ENCODE measurements at places on chromosomes 6 and 20.
A peak's percentile ranks its signal among the peaks of the same experiment; 100 is the strongest.

- DNase-seq: no peak
Measured at GRCh38 chr6:14016935-14017625, 92.3 kb downstream of the RNF182 start.

- no peak for DNase-seq
Measured at GRCh38 chr6:151842816-151843215, 35.3 kb downstream of the ESR1 start.

- DNase-seq: peak; percentile 55
Measured at GRCh38 chr20:33681728-33682353, 4.3 kb downstream of the E2F1 start.

DNA sequence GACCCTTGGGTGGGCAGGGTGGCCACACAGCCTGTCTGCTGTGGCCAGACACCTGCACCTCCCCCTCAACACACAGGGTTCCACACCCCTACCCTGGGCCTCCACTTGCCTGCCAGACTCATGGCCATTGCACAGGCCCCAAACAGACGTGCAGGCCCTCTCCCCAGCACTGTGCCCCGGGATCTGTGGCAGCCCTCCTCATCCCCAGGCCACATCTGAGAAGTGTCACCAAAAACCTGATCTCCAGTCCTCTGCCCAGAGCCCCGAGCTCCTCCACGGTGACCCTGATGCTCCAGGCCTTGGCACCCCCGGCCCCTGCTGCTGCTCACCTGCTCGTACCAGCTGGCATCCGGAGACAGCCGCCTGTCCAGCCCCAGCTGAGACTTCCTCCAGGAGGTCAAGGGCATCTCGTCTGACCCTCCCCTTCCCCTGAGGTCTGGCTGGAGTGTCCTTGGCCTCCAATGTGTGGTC is 160.1 kb downstream of the DLL1 start:
- no peak for DNase-seq

DNA sequence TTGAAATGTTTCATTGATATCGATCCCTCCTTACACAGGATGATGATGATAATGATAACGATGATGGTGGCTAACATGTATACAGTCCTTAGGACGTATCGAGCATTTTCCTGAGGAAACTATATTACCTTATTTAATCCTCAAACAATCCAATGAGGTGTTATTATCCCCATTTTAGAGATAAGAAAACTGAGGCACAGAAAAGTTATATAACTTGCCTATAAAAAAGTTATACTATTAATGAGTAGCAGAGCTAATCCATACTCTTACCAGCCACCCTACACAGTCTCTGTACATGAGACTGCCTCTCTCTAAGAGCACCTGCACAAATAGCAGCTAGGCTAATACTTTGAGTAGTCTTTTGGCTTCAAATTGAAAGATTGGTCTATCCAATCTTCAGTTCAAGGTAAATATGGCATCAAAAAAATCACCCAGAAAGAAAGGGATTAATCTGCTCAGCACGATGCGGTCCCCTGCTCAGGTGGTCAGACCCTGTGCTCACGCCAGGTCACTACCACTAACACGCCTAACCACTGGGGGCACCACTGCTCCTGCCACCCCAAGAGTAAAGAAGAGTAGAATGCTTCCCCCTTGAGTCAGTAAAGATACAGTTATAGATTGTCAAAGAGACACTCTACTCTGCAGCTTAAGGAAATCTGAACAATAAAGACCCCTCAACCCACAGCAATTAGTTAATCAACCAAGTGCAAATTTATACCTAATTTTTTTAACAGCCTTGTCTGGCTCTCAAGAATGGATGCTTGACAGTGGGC is 15.0 kb downstream of the GABBR1 start:
- peak; percentile 26 for DNase-seq

- no peak for DNase-seq
Measured at GRCh38 chr6:95978230-95978629, 37.5 kb upstream of the FUT9 start.

DNA sequence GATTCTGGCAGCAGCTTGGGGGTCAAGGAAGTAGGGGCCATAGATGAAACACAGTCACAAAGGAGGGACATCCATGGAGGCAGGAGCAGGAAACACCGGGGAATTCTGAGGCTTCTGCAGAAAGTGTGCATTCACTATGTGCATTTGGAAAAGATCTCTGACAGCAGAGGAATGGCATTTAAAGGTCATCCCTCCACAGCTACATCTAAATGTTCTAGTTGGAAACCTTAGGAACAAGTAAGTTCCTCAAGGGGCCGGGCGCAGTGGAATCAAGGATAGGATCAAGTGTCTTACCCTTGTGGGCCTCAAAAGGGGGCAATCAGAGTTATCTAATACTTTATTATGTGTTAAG is 8.8 kb downstream of the C6orf136 start:
- no peak for DNase-seq

- DNase-seq: no peak
Measured at GRCh38 chr6:106643061-106643460, 13.7 kb downstream of the QRSL1 start.

GRCh38 chr6:1335367-1336037 is 23.6 kb downstream of the FOXQ1 start:
- DNase-seq: no peak

DNA sequence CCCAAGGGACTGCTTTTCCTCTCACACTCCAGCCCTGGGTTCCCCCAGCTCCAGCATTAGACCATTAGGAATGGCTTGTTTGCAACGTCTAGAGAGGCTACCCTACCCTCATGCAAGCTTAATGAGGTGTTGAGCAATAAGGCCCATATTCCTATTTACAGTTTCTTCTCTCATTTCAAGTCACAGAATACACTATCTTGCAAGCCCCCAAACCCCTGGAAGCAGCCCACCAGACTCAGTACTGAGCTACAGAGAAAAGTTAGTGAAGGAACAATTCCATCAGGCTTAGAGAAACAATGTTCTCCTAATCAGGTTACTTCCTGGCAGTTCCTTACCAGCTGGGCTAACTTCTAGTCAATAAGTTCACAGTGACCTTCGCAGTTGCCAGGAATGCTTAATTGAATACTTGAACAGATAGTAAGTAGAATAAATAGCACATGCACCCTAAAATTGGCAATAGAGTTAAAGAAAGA is 606.5 kb upstream of the NOX3 start:
- no peak for DNase-seq

DNA sequence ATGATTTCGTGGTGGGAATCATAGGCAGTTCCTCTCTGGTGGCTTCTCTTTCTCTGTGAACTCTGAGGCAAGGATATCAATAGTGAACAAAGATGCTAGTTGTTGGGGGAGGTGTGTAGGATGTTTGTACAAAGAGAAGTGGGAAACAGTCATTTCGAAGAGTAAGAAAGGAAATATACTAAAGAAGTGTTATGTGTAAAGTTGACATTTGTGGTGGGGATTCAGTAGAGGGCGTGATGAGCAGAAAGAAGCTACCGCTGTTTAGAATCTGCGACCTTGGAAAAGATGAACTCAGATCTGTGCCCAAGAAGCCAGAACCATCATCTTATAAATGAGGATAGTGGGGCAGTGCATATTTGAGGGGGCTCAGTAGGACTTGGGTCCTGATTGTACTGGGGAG is 11.4 kb downstream of the SLC35F1 start:
- DNase-seq: no peak

DNA sequence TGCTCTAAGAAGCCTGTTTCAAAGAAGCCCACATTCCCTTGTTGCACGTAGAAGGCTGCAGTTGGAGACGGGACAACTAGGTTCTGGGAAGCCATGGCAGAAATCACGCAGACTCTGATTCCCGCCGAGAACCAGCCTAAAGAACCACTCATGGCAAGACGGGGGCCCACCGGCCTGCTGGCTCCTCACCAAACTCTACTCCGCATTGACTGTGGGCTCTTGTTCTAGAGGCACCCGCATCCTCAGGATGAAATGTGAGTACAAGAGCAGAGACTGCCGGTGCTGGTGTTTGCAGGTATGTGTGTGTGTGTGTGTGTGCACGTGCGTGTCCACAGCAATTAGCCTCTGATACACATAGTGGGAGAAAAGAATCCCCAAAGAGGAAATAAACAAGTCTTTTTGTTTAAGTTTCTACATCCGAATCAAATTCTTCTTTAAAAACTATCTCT is 42.3 kb upstream of the NR2E1 start:
- no peak for DNase-seq

GRCh38 chr6:37142050-37142614 is 27.8 kb upstream of the PIM1 start:
- no peak for DNase-seq

- peak; percentile 79 for DNase-seq
Measured at GRCh38 chr20:51542033-51542570, 417 bp downstream of the NFATC2 start.

GRCh38 chr6:125807293-125807692 is 16.5 kb downstream of the NCOA7 start:
- DNase-seq: peak; percentile 38

DNA sequence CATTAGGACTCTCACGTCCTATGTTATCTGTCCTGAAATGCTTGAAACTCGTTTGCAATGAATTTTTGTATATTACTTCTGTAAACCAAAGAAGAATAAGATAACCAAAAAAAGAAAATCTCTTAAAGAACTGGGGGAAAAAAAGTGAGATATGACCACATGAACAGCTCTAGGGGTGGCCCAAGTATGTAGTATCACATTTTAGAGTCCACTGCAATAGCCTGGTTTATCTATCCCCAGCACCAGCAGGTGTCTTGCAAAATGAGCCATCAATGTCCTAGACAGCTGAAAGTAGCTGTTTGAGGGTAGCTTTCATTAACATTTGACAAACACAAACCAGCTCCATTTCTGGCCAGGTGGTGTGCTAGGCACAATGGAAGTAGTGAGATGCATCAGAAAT is 102.8 kb downstream of the PXDC1 start:
- no peak for DNase-seq

DNA sequence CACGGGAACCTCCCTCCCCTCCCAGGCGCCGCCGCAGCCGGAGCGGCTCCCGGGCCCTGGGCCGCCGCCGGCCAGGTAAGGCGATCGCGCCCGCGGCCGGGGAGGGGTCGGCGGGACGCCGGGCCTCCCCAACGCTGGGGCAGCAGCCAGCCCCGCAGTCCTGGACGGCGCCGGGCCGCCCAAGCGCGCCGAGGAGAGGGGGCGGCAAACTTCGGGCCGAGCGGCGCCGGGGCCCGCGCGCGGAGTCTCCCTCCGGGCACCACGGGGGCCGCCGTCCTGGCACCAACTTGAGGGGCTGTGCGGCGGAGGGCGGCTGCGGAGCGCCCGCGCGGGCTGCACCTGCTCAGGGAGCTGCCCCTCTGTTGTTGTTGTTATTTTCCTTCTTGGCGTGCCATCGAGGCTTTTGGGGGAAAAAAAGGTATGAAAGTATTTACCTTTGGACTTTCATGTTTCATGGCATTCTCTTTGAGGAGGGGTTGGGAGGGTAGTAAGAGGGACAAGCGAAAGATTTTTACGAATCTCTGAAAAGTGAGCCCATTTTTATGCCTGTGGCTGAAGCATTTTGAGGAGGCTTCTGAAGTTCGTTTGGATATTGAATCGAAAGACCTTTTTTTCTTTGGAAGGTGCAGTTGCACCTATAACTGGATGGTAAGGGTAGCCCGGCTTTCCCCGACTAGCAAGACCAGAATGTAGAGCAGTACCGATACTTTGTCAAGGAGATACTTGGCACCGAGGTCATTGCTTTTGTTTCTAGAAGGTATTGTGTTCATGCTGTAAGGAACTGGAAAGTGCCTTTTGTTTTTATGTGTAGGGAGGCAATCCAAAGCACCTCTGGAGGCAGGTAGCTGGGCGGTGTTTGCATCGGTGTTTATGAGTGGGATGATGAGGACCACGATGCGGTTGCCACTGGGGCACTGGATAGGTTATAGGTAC is at the start of gene RNF182:
Gene RNF182, plus strand, starts transcription at position 4 of the 933 bp plus-strand sequence. CDS start 52,168 bp downstream, outside the sequence.
- peak; percentile 69 for DNase-seq

- DNase-seq: no peak
Measured at GRCh38 chr6:158115508-158115907, 52.6 kb downstream of the SERAC1 start.

DNA sequence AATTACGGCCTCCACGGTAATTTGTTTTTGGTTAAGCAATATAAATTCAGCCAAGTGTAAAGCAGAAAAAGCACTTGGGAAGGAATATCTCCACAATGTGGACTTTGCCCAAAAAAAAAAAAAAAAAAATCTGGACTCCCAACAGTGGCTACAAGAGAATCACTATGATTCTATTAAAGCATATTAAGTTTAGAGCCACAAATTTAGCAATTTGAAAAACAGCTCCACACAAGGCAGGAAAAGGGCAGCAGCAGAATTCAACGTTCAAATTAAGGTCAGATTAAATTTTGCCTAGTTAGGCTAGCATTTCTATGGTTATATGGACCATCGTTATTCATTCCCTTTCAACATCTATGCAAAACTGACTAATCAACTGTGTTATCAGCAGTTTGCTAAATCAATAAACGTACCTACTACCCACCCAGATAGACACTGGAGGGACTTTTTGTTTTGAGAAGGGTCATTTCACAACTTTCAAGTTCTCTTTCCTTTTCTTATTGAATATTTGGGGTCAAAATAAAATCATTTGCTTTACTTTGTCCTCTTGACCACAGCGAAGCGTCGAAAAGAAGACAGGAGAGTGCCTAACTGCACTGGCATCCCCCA is 1.0 kb downstream of the MCM9 start:
- no peak for DNase-seq

- DNase-seq: no peak
Measured at GRCh38 chr6:38730140-38730862, 15.2 kb downstream of the DNAH8 start.

- no peak for DNase-seq
Measured at GRCh38 chr6:130417951-130418350, 52.1 kb downstream of the TMEM200A start.

GRCh38 chr6:119979862-119980261 is 630.3 kb upstream of the MAN1A1 start:
- DNase-seq: no peak

DNA sequence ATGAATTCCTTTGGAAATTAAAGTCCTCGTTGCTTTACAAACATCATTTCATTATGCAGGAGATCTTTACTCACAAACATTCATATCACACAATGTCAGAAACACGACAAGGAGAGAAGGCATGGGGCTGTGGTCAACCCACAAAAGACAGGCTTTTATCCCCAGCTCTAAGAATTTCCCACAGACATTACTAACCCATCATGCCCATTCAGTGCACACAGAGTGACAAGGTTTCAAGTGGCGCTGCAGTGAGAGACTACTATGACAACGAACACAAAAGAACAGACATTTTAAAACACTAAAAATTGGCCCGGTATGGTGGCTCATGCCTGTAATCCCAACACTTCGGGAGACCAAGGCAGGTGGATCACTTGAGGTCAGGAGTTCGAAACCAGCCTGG is 579.8 kb upstream of the AGPAT4 start:
- no peak for DNase-seq

- DNase-seq: no peak
Measured at GRCh38 chr6:74250161-74250818, 554.3 kb downstream of the CD109 start.

Data from activated CD4-positive, alpha-beta T cell treated with anti-CD3 and anti-CD28 coated beads for 36 hours (primary cell).